ENCODE measurements at places on chromosomes 7 and 10.

DNA sequence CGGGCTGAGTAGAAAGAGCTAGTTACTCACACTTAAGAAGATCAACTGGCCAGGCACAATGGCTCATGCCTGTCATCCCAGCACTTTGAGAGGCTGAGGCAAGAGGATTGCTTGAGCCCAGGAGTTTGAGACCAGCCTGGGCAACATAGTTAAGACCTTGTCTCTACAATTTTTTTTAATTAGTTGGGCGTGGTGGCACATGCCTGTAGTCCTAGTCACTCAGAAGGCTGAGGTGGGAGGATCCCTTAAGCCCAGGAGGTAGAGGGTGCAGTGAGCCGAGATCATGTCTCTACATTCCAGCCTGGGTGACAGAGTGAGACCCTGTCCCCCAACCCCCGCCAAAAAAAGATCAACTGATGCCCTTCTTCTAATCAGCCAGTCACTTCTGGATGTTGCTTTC, 74.6 kb upstream of the ATP6V0A4 start:
- DNase-seq, result no peak

DNA sequence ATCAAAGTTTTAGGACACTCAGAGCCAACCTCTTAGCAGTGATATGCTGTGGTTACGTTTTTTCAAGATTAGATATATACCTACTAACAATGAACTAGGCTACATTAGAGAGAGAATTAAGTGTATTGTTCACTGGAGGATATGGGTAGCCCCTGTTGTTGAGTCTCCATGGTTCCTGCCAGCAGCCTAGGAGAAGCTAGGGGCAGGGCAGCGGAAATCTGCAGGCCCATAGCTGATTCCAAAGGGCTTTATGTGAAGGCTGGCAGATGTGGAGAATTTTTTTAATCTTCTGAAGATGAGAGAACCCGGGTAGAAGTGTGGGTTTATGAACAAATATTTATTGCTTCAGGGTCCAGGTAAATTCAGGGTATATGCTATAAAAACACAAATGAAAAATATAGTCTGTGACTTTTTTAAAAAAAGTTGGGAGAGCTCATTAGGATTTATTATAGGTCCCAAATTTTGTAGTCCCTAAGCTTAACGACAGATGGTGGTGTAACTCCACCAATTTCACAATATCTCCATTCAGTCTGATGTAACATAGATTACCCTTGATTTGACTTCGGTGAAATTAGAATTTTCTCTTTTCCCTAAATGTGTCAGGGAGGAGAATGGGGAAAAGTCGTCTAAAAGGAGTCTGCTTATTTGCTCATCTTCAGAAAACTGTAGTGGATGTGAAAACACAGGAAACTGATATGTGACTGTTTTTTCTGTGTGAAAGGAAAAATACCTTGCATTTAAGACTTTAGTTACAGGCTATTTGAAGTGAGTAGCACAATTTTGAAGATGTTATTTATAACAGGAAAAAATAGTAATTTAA, 163.0 kb upstream of the PPP1R3A start:
- no peak for DNase-seq

DNA sequence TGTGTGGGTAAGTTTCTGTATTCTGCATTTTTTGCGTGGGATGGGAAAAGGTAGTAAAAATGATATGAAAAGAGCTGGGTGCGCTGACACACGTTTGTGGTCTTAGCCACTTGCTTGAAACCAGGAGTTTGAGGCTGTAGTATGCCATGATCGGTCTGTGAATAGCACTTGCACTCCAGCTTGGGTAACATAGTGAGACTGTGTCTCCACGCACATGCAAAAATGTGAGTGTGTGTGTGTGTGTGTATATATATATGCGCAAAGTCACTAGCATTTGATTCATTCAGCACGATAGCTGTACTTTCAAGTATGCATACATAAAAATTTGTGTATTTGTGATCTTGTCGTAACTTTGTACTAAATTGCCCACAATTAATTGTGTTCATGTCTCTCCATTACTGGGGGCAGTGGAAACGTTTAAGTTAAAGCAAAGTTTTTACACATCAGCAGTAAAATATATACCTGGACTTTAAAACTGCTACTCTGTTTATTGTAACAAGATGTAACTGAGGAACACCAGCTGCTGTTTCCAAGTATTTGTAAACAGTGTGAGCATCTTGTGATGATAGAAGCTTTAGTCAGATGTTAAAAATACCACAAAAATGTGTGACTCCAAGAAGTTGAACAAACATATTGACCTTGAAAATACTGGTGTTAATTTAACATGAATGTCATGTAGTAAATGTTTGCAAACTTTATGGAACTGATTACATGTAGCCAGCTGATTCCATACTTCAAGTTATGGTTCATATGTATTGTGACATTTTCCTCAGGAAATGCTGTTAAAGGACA, 1.6 kb downstream of the ZRANB1 start:
- no peak for DNase-seq

DNA sequence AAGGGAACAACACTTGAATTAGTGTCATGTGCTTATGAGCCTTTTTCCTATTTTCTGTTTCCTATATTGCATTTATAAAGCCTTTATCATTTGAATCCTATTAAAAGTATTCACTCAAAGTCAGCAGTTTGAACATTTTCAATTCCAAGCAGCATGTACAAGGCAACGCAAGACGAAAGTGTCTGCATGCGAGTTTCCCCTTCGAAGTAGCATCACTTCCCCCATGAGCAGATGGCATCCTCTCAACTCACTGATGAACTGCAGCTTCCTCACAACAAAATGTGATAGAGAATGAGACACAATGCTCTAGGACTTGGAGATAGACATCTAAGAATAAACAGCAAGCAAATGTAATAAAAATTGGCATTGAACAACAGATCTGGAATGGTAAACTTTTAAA, 270.7 kb downstream of the PRPF18 start:
- no peak for DNase-seq

DNA sequence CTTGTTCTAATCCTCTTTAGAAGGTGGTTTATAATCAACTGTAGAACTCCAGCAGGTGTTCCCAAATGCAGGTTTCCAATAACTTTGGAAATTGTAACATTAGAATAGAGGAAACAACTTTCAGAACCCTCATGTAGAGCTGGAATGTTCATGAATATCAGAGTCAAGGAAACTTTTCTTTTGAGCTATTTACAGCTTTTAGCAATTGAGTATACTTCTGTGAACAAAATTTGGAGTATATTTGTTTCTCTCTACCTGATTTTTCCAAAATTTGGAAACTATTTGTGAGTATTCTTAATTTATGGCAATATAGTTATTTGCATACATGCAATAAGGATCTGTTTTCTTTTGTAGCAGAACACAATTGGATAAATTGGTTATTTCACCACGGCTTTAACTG, 2.8 kb upstream of the CFAP43 start:
- DNase-seq, result no peak

GRCh38 chr7:36048141-36048901, 104.7 kb upstream of the EEPD1 start:
- DNase-seq, result no peak

DNA sequence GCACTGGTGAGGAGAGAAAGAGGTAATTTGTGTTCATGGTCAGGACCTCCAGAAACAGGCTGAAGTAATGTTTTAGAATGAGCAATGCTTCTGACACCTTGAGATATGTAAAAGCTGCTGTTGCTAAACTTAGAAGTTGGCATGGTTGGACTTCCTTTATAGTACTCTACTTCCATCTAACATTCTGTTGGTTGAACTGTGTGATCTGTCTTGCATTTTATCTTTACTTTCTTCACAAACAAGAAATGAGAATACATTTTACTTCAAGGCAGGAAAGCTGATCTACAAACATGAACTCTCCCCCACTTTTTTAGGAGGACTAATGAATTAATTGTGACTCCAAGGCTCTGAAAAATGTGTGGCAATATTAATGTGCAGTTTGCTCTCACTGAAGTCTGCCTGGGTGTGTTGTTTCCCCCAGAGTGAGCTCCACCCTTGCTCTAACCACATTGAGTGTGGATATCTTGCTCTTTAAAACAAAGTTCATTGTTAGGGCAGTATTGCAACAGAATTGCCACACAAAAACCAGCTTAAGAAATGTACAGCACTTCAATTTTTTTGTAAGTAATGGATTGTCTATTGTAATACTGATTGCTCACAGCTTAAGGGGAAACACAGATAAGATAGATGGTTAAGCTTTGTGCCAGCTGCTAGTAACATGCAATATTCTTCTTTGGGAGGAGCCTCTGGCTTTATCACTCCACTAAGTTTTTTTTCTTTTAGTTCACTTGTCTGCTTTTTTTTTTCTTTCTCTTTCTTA, 69.0 kb downstream of the ADD3 start:
- no peak for DNase-seq

GRCh38 chr10:14613588-14613920, 161.1 kb downstream of the FAM107B start:
- no peak for DNase-seq

Data from activated CD8-positive, alpha-beta memory T cell treated with anti-CD3 and anti-CD28 coated beads for 1 hour (primary cell).